ENCODE measurements at places on chromosomes 6 and 20.

- no peak for DNase-seq
Measured at GRCh38 chr6:121770943-121771342, 335.5 kb downstream of the GJA1 start.

- DNase-seq, result no peak
Measured at GRCh38 chr6:11700118-11700718, 78.4 kb downstream of the ADTRP start.

- DNase-seq, result no peak
Measured at GRCh38 chr6:153790048-153790447, 249.0 kb upstream of the OPRM1 start.

DNA sequence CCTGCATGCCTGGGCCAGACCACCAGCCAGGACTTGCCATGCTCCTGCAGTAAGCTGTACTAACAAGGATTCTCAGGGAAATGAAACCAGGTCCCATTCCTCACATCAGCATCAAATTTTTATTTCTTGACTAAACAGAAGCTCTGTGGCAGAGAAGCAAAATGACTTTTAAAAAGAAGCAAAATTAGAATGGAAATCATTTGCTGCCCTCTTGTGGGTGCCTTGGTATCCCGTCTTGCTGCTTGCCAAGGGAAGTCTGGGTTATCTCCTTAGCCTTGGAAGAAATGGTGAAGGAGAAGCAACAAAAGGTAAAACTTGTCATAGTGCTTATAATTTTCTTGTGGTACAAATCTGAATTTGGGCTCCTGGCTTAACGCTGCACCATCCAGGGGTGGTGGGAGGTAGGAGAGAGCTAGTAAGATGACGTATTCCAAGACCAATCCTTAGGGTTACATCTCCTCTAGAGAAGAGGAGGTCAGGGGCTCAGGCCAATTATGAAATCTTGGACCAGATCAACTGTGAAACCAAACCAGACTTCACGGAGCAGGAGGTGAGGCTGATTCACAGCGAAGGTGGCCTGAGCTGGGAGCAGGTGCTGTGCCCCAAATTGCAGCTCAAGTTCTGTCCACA lies 107.5 kb downstream of the FAXC start:
- DNase-seq, result peak; percentile 32

- no peak for DNase-seq
Measured at GRCh38 chr20:64129146-64129782, 21.9 kb upstream of the NPBWR2 start.

All from testis (tissue), 5 donors.